PC-3 (cell line): ENCODE measurements at places on chromosomes 12 and 14. TPM values are rescaled to one million over a fixed set of nuclear protein-coding genes. Genes with fewer than 3 reads are reported as not detected.

LYZ gene
- total RNA-seq: not detected in 2 replicates

TMEM117 gene
- 7.9 and 9.0 TPM in 2 replicates for total RNA-seq

MSRB3 gene
- total RNA-seq: 4.5 and 5.9 TPM in 2 replicates

IAPP gene
- total RNA-seq: not detected in 2 replicates

PTGER2 gene
- 4.6 and 4.7 TPM in 2 replicates for total RNA-seq

PZP gene
- total RNA-seq: not detected in 2 replicates
